Forelimb muscle (tissue), 1 donor: ENCODE measurements at places on chromosomes 5 and 9.
A peak's percentile ranks its signal among the peaks of the same experiment; 100 is the strongest.

GRCh38 chr9:129109537-129109903 lies 1.1 kb downstream of the CRAT start:
- DNase-seq, result no peak

GRCh38 chr5:34707451-34708107 lies 51.5 kb downstream of the RAI14 start:
- DNase-seq, result no peak

GRCh38 chr5:35369965-35370790 lies 139.9 kb upstream of the PRLR start:
- no peak for DNase-seq

DNA sequence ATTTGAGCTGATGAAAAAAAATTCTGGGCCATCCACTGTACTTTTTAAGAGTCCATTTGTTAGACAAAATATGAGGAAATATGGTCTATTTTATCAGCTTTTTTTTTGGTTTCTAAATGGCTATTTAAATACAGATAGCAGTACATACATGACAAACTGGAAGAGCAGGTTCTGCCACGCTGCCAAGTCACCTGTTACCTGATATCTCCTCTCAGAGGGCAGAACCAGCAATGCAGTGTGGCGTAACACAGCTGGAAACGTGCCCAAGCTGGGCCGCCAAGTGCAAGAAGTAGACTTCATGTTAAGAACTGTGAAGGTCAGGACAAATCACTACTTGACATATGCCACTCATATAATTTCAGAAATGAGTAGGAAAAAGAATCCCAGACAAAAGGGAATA lies 8.1 kb downstream of the MCIDAS start:
- DNase-seq, result no peak

DNA sequence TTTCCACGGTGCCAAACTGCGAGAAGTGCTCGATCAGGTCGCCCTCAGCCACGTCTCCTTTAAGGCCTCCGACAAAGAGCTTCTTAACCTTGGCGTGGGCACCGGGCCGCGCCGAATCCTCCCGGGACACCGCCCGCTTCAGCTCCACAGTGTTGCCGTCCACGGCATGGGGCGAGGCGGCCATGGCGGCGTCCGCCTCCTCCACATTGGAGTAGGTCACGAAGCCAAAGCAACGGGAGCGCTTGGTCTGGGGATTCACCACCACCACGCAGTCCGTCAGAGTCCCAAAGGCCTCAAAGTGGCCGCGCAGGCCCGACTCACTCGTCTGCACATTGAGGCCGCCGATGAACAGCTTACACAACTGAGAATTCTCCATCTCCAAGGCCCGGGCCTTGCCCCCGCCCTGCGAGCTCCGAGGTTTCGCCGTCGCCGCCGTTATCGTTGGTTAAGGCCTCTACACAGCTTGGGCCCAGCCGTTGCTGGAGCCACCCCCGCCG lies 424 bp downstream of the HNRNPA0 start:
- no peak for DNase-seq

DNA sequence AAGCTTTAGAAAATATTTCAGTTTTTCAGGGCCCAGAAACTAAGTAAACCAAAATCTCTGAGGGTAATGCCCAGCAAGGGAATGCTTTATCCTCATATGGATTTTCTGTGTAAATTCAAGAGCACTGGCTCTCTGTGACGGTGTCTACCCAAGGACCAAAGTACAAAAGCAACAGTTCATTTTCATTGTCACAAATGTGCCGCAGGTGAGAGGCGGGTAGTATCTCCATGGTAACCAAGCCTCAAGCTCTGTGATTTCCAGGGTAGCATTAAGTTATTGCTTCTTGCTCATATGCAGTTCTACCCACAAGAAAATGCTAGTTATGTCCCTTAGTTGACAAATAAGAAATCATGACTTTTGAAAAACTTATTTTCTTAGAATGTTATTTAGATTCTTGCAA lies 164.3 kb downstream of the MTRR start:
- no peak for DNase-seq

- DNase-seq, result no peak
Measured at GRCh38 chr9:133715866-133716563, 22.1 kb downstream of the SARDH start.

DNA sequence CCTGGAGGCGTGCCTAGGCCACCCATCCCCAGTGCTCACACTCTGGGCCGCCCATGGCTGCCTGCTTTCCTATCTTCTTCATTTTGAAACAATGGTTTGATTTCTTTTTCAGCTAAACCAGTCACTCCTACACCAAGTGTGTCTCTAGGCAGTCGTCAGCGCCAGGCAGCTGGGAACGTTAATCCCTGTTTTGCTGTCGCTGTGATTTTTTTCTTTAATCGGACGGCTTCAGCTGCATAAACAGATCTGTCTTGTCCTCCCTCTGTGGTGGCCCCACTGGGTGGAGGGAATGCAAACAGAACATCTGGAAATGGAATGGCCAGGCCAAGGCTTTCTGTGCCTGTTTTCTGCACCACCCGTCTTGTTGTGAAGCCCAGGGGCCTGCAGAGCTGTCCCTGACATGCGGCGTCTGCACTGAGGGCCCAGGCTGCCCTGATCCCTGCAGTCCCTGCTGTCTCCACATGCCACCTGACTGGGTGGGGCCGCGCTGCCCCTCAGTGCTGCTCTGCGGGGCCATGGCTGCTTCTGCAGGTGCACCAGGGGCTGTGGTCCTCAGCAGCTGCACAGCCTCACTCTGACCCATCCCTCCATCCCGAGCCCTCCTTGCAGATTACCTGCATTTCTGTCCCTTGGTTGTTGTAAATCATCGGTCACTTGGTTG lies 51.5 kb downstream of the WNK2 start:
- peak; percentile 69 for DNase-seq

DNA sequence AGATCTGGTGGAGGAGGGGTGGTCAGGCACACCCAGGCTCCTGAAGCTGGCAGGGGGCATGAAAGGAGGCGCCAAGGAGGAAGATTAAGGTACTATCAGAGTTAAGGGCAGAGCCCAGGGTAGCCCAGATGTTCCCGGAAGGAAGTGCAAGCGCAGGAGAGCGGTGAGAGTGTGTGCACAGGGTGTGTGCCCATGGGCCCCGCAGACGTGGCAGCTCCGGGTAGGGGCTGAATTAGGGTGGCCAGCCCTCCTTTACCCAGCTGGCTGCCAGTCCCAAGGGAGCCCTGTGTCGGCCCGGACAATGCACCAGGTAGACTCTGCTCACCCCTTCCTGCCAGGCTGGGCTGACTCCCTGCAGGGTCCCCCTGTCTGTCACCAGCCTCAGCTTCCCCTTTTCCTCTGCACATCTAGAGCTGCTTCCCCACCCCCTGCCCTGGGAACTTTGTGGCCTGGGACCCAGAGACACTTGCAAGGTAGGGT lies at the start of gene SMIM33:
Gene SMIM33 (plus strand): TSS at position 184 of the 480 bp plus-strand sequence. CDS start 118 bp downstream, at position 302.
- no peak for DNase-seq

- DNase-seq, result no peak
Measured at GRCh38 chr9:123287639-123288038, 19.3 kb upstream of the STRBP start.

DNA sequence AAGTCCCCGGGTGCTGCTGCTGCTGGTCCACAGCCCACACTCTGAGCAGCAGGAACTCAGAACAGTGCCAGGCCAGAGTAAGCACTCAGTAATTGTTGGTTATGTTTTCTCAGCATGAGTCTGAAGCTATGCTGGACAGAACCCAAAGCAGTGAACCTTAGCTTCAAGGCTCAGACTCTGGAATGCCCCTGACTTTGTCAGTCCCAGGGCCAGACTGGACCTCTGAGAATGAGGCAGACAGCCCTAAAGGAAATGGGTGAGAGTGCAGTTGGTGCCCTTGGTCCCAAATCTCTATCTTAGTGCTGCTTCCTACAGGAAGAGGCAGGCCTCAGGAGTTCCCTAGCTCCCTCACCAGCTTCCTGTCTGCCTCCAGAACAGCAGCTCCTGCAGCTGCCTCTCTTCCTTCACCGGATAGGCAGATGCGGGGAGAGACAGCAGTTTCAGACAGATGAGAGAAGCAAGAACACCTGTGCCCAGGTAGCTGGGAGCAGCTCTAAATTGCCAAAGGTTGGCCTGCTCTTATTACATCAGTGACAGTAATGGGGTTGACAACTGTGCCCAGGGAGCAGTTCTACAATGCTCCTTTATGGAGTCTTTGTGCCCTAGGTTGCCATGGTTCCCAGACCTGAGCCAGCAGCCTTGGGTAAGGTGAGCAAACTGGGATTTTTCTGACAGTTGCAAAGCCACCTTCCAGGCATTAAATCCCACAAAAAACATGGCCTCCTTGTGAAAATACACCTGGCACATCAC lies 82.2 kb upstream of the CXCL14 start:
- DNase-seq, result no peak

- no peak for DNase-seq
Measured at GRCh38 chr5:160097991-160098390, 21.3 kb downstream of the PWWP2A start.

GRCh38 chr5:150080696-150081435 lies 5.5 kb downstream of the CSF1R start:
- no peak for DNase-seq
